OCI-LY7 (cell line): ENCODE measurements at places on chromosomes 6 and 20. TPM values are rescaled to one million over a fixed set of nuclear protein-coding genes. Genes with fewer than 3 reads are reported as not detected.

ZNF512B gene
- 13.6 and 14.3 TPM in 2 replicates for total RNA-seq

NFKBIE gene
- total RNA-seq: 22.4 and 24.8 TPM in 2 replicates

SYTL3 gene
- 0.89 TPM in 2 replicates for total RNA-seq

ELOVL4 gene
- not detected in 2 replicates for total RNA-seq

GSTA1 gene
- not detected in 2 replicates for total RNA-seq

DNA sequence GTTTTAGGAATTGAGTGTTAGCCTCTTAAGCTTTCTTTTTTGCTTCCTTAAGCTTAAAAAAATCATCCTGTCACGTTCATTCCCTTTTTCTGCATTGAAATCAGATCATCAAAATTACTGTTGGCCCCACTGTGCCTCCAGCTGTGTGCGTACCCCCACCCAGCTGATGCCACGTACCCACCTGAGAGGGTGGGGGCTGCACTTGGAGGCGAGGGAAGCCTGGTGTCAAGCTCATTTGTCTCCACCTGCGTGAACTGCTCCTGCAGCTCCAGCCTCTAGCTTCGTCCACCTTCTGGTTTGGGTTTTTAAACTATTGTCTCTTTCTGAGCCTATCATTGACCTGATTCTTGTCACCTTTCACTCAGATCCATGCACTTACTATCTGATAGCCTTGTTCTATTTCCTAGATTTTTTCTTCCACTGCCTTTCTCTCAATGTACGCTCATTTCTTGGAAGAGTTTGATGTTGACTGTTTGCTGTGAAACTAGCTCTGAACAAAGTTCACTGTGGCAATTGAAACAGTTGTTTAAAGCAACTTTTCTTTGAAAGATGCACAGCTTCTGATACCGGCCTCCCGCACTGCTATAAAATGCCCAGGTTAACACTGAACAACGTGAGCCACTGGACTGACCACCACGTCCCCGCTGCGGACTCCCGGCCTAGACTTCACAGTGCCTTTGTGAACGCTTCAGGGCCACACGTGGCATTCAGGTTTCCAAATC is 30.0 kb upstream of the IRF4 start:
- DNase-seq: peak; percentile 52

DNA sequence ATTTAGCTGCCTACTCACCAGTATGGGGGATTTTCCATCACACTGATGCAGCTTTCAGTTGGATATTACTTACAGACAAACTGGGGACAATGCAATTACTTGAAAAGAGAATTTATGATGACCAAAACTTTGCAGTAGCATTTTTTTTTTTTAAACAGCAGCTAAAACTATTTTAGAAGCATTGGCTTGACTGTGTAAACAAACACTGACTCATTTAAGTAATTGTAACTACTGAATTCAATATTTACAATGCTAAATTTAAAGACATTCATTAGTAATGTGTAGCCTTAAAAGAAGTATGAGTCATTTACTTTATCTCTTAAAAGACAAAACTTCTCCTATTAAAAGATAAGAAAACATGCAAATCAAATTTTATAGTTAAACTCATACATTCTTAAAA is 295.9 kb upstream of the FERMT1 start:
- DNase-seq: no peak

- DNase-seq: no peak
Measured at GRCh38 chr20:23103284-23104018, 17.3 kb upstream of the CD93 start.

DNA sequence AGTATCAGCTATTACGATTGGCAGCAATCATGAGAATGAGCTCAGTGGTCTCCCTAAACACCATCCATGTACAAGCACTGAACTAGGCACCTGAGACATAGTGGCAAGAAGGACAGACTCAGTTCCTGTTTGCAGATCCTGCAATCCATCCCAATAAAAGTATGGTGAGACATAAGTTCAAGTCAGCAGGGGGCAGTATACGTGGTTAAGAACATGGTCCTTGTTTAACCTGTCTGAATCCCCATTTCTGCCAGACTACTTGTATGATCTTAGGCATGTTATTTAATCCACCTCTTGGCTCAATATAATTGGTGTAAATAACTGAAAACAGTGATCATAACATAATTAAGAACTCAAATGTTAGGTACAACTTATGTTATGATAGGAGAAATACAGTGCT is 33.2 kb upstream of the PNISR start:
- DNase-seq: peak; percentile 43

- no peak for DNase-seq
Measured at GRCh38 chr20:62641321-62642050, 817 bp upstream of the SLCO4A1 start.

GRCh38 chr20:31485450-31486339 is 10.6 kb downstream of the REM1 start:
- DNase-seq: no peak

GRCh38 chr6:134908906-134909516 is 40.9 kb downstream of the ALDH8A1 start:
- no peak for DNase-seq
